Activated CD4-positive, alpha-beta memory T cell treated with anti-CD3 and anti-CD28 coated beads, Interleukin-2, amount 10 ng/mL, durations not matched to agents 7 days and 5 days (primary cell): ENCODE measurements at places on chromosomes 4 and X. TPM values are rescaled to one million over a fixed set of nuclear protein-coding genes. Genes with fewer than 3 reads are reported as not detected.

GRCh38 chrX:100512471-100512870, 72.3 kb upstream of the TNMD start:
- DNase-seq: no peak
- no peaks in the 10 kb centered on the region for H3K4me1 ChIP-seq
- H3K27me3 ChIP-seq: peaks cover 8% of the 10 kb centered on the region
- no peak overlapping the region for H3K4me3 ChIP-seq
- H3K36me3 ChIP-seq: no peaks in the 10 kb centered on the region
- H3K27ac ChIP-seq: no peak overlapping the region

DNA sequence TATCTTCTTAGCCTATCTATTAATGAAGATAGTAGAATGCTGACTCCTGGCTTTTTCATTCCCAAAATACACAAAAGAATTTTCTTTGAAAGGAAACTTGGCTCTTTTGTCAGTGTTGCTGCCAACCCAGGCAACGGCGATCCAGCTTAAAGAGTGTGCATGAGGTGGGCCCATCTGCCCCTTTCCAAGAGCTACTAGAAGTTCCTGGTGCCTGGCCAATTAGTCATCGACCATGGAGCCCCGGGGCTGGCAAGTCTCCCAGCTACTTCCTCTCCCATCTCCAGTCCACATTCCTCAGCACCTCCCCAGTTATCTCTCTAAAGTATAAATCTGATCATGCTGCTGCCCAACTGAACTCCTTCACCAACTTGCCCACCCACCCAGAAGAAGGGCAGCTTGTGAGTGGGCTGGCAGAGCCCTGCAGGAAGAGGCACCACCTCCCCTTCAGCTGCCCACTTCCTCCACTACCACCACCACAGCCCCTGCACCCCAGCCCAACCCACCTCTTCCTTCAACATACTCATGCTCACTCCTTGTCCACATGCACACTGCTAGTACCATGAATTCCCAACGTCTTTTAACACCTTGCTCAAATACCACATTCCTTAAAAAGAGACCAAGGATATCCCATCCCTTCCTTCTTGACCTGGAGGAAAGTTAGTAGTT, 158.2 kb upstream of the MAP3K15 start:
- H3K4me1 ChIP-seq: peaks cover 43% of the 10 kb centered on the region
- DNase-seq: no peak
- H3K27ac ChIP-seq: no peak overlapping the region
- H3K27me3 ChIP-seq: no peaks in the 10 kb centered on the region
- no peak overlapping the region for H3K4me3 ChIP-seq

GRCh38 chrX:147119088-147119487, 304.5 kb upstream of the CXorf51A start:
- DNase-seq: no peak
- no peak overlapping the region for H3K27ac ChIP-seq
- no peak overlapping the region for H3K4me3 ChIP-seq
- H3K36me3 ChIP-seq: no peaks in the 10 kb centered on the region
- H3K27me3 ChIP-seq: no peaks in the 10 kb centered on the region
- no peaks in the 10 kb centered on the region for H3K4me1 ChIP-seq

GRCh38 chrX:45788941-45789348, 588.3 kb upstream of the DIPK2B start:
- no peaks in the 10 kb centered on the region for H3K27me3 ChIP-seq
- peaks cover 75% of the 10 kb centered on the region for H3K4me1 ChIP-seq
- no peak for DNase-seq
- H3K27ac ChIP-seq: peak overlapping the region; percentile 58
- no peak overlapping the region for H3K4me3 ChIP-seq
- H3K36me3 ChIP-seq: peaks cover 47% of the 10 kb centered on the region

- no peaks in the 10 kb centered on the region for H3K27me3 ChIP-seq
- no peak for DNase-seq
- no peaks in the 10 kb centered on the region for H3K4me1 ChIP-seq
- no peak overlapping the region for H3K4me3 ChIP-seq
Observed at GRCh38 chr4:26780539-26780938, 80.1 kb upstream of the STIM2 start.

DNA sequence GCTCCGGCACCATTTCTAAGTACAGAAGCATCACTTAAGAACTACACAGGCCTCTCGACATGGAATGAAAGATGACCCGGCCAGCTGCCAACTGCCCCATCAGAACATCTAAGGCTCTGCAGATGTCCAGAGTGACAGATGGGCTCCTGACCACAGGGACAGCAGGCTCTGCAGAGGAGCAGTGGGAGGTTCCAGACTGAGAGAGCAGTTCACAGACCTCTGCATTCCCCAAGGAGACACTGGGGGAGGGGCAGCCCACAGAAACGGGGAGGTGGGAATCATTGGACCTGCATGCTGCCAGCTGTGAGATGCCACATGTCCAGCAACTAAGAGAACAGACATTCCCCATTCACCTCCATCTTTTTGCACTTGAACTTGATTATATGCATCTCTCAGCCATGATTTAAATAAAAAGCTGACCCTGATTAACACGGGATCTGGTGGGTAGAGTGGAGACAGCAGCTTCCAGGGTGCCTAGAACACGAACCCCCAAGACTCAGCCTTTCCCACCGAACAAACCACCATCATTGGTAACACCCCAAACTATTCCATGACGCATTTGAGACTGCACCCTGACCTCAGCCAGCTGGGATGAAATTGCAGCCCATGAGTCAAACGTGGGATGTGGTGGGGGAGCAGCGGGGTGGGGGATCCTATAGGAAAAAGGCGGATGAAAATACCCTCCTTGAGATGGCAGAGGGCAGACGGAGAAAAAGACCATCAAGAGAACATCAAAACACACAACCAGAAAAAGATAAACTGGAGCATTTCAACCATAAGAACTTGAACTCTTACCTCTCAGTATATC, 47.2 kb downstream of the AFAP1 start:
- H3K4me1 ChIP-seq: no peaks in the 10 kb centered on the region
- H3K36me3 ChIP-seq: peaks cover 4% of the 10 kb centered on the region
- DNase-seq: no peak
- no peak overlapping the region for H3K27ac ChIP-seq
- H3K4me3 ChIP-seq: no peak overlapping the region

- H3K36me3 ChIP-seq: no peaks in the 10 kb centered on the region
- H3K27me3 ChIP-seq: no peaks in the 10 kb centered on the region
Observed at GRCh38 chr4:160709546-160709945, 1454.3 kb downstream of the FSTL5 start.

- no peaks in the 10 kb centered on the region for H3K36me3 ChIP-seq
- no peak for DNase-seq
- H3K27me3 ChIP-seq: peaks cover 16% of the 10 kb centered on the region
- no peak overlapping the region for H3K27ac ChIP-seq
- H3K4me1 ChIP-seq: no peaks in the 10 kb centered on the region
- no peak overlapping the region for H3K4me3 ChIP-seq
Observed at GRCh38 chr4:169254546-169254983, 16.2 kb downstream of the SH3RF1 start.

GRCh38 chr4:41751449-41752061, 3.0 kb upstream of the PHOX2B start:
- H3K4me1 ChIP-seq: no peaks in the 10 kb centered on the region
- H3K4me3 ChIP-seq: no peak overlapping the region
- DNase-seq: no peak
- H3K36me3 ChIP-seq: peaks cover 4% of the 10 kb centered on the region

DNA sequence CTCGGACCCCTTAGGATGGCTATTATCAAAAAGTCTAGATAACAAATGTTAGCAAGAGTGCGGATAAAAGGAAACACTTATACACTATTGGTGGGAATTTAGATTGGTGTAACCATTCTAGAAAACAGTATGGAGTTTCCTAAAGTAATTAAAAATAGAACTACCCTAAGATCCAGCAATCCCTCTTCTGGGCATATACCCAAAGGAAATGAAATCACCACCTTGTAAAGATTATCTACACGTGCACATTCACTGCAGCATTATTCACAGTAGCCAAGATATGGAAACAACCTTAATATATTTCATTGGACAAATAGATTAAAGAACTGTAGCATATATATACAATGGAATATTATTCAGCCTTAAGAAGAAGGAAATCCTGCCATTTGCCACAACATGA, 462.4 kb downstream of the IQCM start:
- no peaks in the 10 kb centered on the region for H3K36me3 ChIP-seq
- H3K4me3 ChIP-seq: no peak overlapping the region
- H3K27ac ChIP-seq: no peak overlapping the region

DNA sequence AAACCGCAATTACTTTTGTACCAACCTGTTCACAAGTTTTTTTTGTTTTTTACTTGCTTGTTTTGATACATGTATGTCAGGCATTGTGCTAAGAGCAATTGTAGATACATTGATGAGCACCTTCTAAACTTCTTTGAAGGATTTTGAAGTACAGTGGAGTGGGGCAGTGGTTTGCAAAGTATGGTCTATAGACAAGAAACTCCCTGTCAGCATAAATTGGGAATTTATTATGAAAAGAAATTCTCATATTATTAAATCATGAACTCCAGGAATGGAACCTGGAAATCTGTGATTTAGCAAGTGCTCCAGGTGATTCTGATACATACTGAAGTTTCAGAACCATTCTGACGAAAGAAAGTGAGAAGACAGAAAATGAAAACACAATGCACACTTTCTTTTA, 733.4 kb downstream of the C4orf33 start:
- no peaks in the 10 kb centered on the region for H3K36me3 ChIP-seq
- H3K27me3 ChIP-seq: no peaks in the 10 kb centered on the region
- no peak overlapping the region for H3K4me3 ChIP-seq
- H3K4me1 ChIP-seq: no peaks in the 10 kb centered on the region
- no peak overlapping the region for H3K27ac ChIP-seq

DNA sequence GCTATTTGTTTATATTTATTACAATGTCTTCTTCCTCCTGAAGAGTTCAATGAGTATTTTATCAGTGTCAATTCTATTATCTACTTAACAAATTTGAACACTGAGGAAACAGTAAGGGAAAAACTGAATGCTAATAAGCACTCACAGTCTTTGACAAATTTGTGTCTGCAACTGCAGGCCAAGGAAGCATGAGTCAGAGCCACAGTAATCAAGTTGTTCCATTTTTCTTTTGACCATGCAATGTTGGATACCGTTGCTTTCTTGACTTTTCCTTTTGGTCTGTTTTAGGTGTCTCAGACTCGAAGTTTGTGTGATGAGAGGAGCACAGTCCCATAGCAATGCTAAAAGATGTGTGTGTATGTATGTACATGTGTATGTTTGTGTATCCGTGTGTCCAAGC, 359.6 kb downstream of the IL1RAPL1 start:
- no peaks in the 10 kb centered on the region for H3K27me3 ChIP-seq
- H3K27ac ChIP-seq: no peak overlapping the region
- no peaks in the 10 kb centered on the region for H3K36me3 ChIP-seq
- H3K4me1 ChIP-seq: no peaks in the 10 kb centered on the region
- H3K4me3 ChIP-seq: no peak overlapping the region
- DNase-seq: no peak

GRCh38 chr4:113971706-113972360, 7.6 kb downstream of the ARSJ start:
- H3K4me1 ChIP-seq: no peaks in the 10 kb centered on the region
- no peak overlapping the region for H3K4me3 ChIP-seq
- no peak for DNase-seq
- no peaks in the 10 kb centered on the region for H3K36me3 ChIP-seq
- H3K27me3 ChIP-seq: no peaks in the 10 kb centered on the region

- no peak overlapping the region for H3K27ac ChIP-seq
- no peaks in the 10 kb centered on the region for H3K27me3 ChIP-seq
- no peaks in the 10 kb centered on the region for H3K4me1 ChIP-seq
- H3K36me3 ChIP-seq: no peaks in the 10 kb centered on the region
Observed at GRCh38 chr4:126533146-126533805, 1099.5 kb upstream of the INTU start.

DNA sequence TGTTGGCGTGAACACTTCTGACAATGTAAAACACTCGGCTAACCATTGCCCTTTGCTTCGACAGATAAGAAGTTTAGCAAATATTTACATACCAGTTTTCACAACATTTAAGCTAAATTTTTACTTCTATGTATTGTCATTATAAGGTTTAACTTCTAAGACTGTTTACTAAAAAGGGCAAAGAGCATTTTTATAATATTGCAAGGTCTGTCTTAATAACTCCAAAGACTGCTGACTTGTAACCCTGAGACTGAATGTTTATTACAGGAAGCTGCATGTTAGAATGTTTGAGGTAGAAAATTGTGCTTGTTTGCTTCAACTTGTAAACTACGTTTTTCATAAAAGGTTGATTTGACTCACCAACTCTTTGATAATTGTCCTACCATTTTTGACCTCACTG, 213.2 kb upstream of the RPS6KA3 start:
- no peaks in the 10 kb centered on the region for H3K36me3 ChIP-seq
- DNase-seq: no peak
- peaks cover 11% of the 10 kb centered on the region for H3K27me3 ChIP-seq
- H3K27ac ChIP-seq: no peak overlapping the region
- no peaks in the 10 kb centered on the region for H3K4me1 ChIP-seq
- H3K4me3 ChIP-seq: no peak overlapping the region

DNA sequence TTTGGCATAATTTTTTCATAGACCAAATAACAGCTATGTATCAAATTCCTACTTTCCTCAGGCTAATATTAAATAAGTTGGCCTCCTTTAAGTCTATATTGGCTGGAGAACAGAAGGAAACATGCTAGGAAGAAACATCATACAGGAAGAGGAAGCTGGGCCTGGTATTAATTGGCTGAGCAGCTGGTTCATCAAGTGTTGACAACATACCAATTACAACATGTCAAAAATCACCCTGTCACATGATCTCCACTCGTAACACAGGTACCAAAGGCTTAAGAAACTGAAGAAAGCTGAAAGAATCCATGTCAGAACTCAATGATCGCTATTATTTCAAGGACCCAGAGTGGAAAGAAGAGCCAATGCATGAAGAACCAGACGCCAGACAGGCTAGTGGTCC, 10.5 kb downstream of the WDFY3 start:
- no peaks in the 10 kb centered on the region for H3K4me1 ChIP-seq
- no peaks in the 10 kb centered on the region for H3K27me3 ChIP-seq
- H3K4me3 ChIP-seq: no peak overlapping the region
- DNase-seq: no peak
- no peak overlapping the region for H3K27ac ChIP-seq

GRCh38 chrX:74133156-74133796, 170.7 kb upstream of the ZCCHC13 start:
- no peak for DNase-seq
- no peaks in the 10 kb centered on the region for H3K27me3 ChIP-seq
- H3K36me3 ChIP-seq: no peaks in the 10 kb centered on the region
- no peak overlapping the region for H3K27ac ChIP-seq
- no peak overlapping the region for H3K4me3 ChIP-seq

- H3K4me3 ChIP-seq: peak overlapping the region; percentile 24
- peak overlapping the region; percentile 72 for H3K27ac ChIP-seq
- H3K27me3 ChIP-seq: no peaks in the 10 kb centered on the region
- H3K36me3 ChIP-seq: peaks cover 6% of the 10 kb centered on the region
- peaks cover 33% of the 10 kb centered on the region for H3K4me1 ChIP-seq
Observed at GRCh38 chrX:21926527-21927278, 13.8 kb upstream of the SMS start.

AMBN gene
- not detected for total RNA-seq

FMR1NB gene
- not detected for total RNA-seq

CT45A10 gene
- not detected for total RNA-seq

CCDC110 gene
- total RNA-seq: not detected

SLC9A7 gene
- 12.0 TPM for total RNA-seq

VSIG1 gene
- 6.8 TPM for total RNA-seq

NSG1 gene
- 7.0 TPM for total RNA-seq

PDLIM5 gene
- 24.0 TPM for total RNA-seq

SCRG1 gene
- not detected for total RNA-seq

VCX3A gene
- not detected for total RNA-seq

AGA gene
- 21.5 TPM for total RNA-seq
